ENCODE measurements at places on chromosomes 1 and 21.

DNA sequence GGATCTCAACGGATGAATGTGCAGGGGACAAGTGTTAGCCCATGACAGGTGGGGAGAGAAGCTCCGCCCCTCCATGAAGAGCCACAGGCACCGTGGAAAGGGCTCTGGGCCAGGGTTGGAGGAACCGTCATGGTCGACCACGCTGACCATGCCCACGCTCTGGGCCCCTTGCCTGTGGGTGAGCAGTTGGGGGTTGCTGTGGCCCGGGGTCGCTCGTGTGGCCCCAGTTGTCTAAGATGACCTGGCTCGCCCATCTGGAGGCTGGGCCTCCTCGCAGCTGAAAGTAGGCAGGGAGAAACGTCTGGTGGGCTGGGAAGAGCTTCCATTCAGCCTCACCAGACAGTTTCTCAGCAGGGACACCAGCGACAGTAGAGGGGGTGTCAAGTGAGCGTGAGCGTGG is 13.1 kb upstream of the UTS2 start:
- no peak for DNase-seq

DNA sequence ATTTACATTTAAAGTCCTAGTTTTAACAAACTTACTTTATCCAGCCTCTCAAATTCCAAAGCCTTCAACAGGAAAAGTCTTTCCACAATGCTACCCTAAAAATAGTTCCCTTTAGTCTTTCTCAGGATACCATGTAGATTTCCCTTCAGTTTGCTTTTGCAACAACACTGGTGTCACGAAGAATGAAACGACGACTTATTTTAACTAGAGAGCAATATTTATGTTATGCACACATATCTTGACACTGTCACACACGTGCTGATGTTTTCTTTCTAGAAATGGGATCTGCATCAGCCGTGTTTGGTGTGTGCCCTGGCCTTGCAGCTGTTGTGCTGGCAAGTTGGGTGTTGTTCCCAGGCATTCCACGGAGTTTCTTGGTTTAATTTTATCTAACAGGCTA is 75.5 kb downstream of the SIPA1L2 start:
- no peak for DNase-seq

- no peak for DNase-seq
Measured at GRCh38 chr21:31526040-31526439, 133.5 kb upstream of the SOD1 start.

DNA sequence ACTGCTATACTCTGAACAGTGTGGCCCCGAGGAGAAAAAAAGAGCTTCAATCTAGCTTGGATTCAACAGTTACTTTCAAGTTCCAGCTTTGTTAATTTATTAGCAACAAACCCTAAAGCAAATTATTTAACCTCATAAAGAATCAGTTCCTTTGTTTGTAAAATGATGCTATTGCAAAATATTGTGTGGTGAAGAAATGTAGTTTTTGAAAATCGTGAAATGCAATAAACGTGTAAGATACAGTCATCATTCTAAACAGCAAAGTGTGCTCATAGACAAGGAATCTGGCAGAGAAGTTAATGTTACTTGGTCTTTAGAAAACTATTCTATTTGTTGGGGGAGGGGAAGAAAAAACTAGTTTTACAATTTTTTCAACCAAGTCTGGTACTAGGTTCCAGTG is 297.6 kb upstream of the ADGRL4 start:
- no peak for DNase-seq

DNA sequence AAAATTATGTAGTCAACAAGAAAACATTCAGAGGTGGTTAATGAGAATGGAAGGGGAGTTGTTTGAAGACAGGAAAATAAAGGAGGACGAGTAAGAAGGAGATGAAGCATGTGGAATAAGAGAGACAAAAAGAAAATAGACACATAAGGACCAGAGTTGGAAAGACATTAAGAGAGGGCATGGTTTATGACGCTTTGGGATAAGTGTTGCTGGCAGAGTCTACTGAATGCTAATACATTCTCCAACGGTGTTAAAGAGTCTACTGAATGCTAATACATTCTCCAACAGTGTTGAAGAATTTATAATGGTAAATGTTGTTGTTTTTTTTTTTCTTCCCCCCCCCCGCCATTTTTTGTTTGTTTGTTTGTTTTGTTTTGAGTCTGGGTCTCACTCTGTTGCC is 13.1 kb downstream of the PRKAA2 start:
- DNase-seq: no peak

DNA sequence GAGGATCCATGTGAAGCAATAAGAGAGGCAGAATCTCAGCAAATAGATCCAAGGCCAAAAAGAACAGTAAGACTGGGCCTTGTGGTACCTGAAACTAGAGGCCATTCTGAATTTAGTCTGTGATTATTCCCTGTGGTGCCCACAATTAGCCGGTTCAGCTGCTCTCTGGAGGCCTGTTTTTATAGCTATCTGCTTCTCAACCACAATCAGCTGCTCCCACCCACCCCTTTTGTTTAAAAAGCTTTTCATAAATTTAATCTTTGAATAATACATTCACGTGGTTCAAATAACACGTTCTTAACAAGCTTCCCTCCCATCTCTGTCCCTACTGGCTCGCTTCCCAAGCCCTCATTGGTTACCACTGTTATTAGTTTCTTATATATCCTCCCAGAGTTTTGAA is 18.0 kb downstream of the UBE2T start:
- no peak for DNase-seq

DNA sequence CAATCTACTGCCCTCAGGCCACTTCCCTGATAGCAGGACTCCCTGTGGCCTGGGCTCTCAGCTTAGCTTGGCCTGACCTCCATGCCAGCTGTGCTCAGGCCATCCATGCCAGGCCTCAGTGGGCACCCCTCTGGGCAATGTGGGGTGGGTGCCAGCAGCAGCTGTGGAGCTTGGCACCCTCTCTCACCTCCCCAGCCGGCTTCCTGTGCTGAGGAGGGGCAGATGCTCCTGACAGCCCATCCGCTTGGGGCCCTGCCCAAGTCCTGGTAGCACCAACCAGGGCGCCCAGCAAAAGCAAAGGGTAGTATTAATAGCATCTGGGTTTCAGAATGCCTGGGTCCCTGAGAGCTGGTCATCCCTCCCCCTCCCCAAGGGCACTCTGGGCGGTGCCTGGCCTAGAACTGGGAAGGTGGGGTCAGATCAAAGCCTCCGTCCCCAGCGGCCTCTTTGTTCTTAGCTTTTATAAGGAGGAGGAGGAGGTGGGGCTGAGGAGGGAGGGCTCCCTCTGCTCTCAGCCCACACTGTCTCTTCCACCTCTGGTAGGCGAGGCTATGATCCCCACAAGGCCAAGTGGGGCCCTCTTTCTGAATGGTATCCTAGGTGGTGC is 6.1 kb downstream of the EFNA4 start:
- no peak for DNase-seq

- no peak for DNase-seq
Measured at GRCh38 chr1:98516306-98516705, 145.2 kb upstream of the SNX7 start.

DNA sequence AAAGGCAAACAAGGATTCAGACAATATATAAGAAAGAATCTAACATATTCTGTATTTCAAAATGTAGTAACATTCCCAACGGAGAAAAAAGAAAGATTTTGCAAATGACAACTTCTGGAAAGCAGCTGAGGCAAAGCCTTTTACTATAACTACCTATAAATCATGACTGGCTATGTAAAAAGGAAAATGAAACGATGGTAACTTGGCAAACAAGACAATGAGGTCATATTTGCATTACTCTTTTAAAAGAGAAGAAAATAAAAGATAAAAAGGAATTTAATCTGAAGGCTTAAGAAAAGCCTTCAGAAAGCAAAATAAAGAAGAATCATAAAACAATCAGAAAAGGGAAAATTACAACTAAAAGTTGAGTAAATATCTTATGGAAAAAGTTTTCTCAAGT is 25.1 kb upstream of the ASPM start:
- DNase-seq: no peak

DNA sequence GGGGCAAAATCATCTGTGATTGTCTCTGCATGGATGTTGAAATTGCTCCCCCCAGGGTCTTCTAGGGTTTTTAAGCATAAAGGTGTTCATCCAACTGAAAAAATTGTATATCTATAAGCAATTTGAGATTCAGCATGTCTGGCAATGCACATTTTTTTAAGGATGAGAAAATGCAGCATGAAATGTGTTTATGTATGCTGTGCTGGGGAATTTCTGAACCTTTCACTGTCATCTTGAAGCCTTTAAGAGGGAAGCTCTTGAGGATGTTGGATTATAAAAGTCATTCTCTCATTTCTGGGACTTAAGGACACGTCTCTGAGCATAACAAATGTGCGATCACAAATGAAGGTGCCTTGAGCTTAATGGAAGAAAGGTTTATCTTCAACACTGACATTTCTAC is 9.4 kb downstream of the OVAAL start:
- no peak for DNase-seq

DNA sequence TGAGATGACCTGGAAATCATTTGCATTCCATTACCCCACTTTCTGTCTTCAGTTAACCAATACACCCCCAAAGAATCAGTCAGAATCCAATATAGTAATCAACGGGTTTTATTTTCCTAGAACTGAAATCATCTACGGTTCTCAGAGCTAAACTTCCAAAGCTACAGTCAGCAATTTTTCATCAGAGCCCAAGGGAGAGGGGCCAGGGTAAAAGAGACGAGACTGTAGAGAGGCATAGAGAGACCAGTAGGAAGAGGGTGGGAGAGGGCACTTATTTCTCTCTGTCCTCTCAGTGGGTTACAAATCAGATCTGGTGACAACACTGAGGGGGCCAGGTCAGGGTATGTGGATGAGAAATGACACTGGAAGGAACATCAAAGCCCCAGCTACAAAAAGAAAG is 1.1 kb upstream of the MRPL24 start:
- DNase-seq: no peak

DNA sequence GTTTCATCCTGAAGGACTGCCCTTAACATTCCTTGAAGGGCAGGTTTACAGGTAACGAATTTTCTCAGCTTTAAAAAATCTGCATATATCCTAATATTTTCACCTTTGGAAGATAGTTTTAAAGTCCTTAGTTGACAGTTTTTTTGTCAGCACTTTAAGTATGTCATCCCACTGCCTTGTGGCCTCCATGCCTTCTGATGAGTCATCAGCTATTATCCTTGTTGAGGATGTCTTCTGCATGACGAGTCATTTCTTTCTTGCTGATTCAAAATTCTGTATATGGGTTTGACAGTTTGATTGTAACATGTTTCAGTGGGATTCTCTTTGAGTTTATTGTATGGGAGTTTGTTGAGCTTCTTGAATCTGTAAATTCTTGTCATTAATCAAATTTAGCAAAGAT is 500.6 kb downstream of the DISC1 start:
- no peak for DNase-seq

DNA sequence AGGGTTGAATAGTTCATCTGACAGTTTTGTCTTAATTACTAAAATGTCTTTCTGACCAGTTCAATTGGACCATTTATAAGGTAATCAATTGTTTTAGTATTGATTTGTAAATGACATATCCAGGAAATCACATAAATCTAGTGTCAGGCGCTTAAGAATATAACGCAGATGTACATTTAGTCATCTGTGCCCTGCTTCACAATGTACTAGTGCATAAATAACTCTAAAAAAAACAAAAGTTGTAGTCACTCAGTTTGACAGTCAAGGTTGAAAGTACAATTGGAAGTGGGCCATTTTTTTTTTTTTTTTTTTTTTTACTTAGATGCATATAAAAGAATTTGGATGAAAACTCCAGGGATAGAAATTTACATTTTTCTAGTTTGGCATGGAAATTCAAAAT is 490.4 kb downstream of the PTPRC start:
- DNase-seq: no peak

DNA sequence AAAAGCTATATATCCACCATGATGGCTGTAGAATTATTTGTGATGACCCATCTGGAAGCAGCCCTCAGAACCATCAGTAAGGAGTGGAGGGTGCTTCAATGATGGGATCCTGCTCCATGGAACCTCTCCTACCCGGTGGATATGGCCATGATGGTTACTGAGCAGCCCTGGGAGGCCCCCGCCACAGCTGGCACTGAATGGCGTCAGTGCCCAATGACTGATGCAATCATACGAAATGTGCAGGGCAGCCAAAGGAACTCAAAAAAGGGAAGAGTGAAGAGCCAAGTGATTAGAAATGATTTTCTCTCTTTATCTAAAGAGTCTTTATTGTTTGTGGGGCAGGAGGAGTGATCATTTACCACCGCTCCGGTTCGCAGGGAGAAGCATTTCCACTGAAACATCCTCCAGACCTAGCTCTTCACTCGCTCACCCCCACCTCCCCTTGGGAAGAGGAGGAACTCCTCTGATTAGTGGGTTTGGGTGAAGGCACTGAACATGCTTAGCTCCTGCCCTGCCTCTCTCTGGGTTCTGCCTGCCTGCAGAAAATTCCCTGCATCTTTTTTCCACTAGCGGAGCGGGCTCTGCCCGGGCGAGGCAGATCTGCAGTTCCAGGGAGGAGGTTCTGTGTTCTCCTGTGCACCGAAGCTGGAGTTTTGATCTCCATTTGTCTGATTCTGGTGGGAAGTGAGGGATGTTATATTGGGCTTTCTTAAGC is 260.3 kb downstream of the GRIK3 start:
- DNase-seq: no peak

DNA sequence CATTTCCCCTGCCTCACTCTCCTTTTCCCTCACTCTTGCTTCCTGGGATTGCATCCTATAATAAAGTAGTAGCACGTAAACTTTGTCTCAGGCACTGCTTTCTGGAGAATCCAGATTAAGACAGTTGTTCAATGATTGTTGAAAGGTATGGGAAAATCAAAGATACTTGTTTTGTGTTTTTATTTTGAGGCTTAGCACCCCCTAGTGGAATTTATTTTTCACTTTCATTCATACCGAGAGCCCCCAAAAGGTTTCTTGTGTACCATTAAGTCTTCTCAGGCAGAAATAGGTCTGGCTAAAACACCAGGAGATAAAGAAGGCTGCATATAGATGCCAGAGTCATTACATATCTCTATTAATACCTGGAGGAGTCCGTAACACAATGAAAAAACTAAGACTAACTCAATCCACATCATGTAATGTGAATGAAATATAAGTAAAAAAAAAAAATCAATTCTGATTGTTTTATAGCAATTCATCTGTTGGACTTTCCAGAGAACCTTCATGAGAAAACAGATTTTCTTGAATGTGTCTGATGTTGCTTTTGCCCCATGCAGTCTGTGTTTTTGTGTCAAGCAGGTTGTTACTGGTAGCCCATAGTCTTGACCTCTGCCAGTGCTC is 103.5 kb downstream of the RPE65 start:
- no peak for DNase-seq

DNA sequence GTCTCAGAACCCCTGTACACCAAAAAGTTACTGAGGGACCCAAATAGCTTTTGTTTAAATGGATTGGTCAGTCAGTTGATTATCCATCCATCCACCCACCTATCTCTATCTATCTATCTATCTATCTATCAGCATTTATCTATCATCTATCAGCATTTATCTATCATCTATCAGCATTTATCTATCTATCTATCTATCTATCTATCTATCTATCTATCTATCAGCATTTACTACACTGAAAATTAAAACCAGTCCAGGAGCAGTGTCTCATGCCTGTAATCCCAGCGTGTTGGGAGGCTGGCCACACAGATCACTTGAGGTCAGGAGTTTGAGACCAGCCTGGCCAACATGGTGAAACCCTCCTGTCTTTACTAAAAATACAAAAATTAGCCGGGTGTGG is 47.1 kb downstream of the CLSTN1 start:
- DNase-seq: no peak

Data from activated CD4-positive, alpha-beta T cell treated with anti-CD3 and anti-CD28 coated beads, Interleukin-2, amount 50 U/mL, for 4 hours (primary cell).